Right cardiac atrium (tissue), 5 donors: ENCODE measurements at places on chromosomes 4 and X. TPM values are rescaled to one million over a fixed set of nuclear protein-coding genes. Genes with fewer than 3 reads are reported as not detected.

The ADAM29 gene
- total RNA-seq: not detected

The MAOA gene
- 133 TPM for total RNA-seq

The XAGE2 gene
- total RNA-seq: not detected

The RAB9A gene
- total RNA-seq: 19.6 TPM

The ZCCHC4 gene
- total RNA-seq: 11.2 TPM

The FRAS1 gene
- 3.8 TPM for total RNA-seq

The RHOH gene
- 0.57 TPM for total RNA-seq

The SLITRK2 gene
- 0.81 TPM for total RNA-seq

The RCHY1 gene
- 56.7 TPM for total RNA-seq

The TRIM75 gene
- total RNA-seq: not detected

The WAS gene
- 4.9 TPM for total RNA-seq

The BEND2 gene
- 0.47 TPM for total RNA-seq

The RNF175 gene
- total RNA-seq: 10.2 TPM

The COX18 gene
- 15.9 TPM for total RNA-seq

The TKTL1 gene
- 5.5 TPM for total RNA-seq

The PRR32 gene
- 3.4 TPM for total RNA-seq

The FAM47A gene
- total RNA-seq: not detected

The GPC4 gene
- total RNA-seq: 6.1 TPM

The ALAS2 gene
- total RNA-seq: 0.46 TPM

The VCX3B gene
- total RNA-seq: 0.28 TPM

The NOA1 gene
- total RNA-seq: 11.4 TPM

The SSX1 gene
- total RNA-seq: not detected

The RHOXF2 gene
- not detected for total RNA-seq

The VEGFD gene
- total RNA-seq: 0.93 TPM
